Renal cortex interstitium (tissue), 15 donors: ENCODE measurements at places on chromosomes 12 and 14. TPM values are rescaled to one million over a fixed set of nuclear protein-coding genes. Genes with fewer than 3 reads are reported as not detected.

The OAS3 gene
- polyA plus RNA-seq: 9.9 TPM

The CCDC177 gene
- 0.05 TPM for polyA plus RNA-seq

The PLCZ1 gene
- polyA plus RNA-seq: 0.72 TPM

The TAS2R9 gene
- not detected for polyA plus RNA-seq

DNA sequence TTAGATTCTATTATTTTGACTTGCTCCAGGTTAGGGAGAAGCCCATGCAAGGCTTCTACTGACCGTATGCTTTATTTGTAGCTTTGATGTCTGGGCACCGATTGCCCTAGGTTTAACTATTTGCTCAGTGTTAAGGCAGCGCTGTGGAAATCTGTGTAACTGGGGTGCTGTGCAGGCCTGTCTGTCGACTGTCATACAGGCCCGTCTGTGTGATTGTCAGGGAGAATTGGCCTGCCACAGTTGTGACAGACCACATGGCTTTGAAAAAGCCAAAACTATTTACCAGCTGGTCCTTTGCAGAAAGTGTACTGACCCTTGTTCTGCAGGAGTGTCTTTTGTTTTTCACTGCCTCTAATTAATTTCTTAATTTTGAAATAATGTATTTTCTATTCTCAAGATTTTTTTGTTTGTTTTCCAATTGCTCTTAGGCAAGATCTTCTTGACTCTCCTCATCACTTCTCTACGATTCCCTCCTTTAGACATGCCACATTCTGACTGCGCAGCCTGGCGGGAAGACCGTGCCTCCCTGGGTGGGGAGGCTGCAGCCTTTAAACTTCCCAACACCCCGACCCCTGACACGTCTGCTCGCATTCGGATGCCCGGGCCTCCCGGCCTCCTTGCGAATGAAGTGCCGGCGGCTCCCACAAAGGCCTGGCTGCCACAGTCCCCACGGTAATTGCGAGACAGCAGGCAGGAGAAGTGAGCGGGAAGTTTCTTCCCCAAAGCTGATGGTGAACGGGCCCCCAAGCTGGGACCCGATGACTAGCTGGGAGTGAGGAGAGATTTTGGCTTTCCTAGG is 99.0 kb upstream of the EVL start:
- DNase-seq: no peak

GRCh38 chr14:81423504-81423903 is 23.4 kb upstream of the STON2 start:
- DNase-seq: no peak

DNA sequence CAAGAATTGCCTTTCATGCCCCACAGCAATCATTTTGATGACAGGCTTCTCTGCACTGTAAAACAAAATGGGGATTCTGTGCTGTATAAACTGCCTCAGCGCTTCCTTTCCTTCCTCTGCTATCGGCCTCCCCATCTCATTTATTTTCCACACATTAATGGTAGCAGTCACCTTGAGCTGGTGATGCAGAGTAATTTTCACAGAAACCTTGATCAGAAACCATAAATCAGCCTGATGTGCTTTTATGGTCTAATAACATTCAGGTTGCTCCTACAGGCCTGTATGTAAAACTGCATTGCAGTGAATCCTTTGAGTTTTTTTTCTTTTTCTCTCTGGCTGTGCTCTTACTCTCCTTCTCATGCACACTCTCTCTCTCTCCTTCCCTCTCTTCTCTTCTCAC is 578.4 kb upstream of the STXBP6 start:
- DNase-seq: peak; percentile 14

DNA sequence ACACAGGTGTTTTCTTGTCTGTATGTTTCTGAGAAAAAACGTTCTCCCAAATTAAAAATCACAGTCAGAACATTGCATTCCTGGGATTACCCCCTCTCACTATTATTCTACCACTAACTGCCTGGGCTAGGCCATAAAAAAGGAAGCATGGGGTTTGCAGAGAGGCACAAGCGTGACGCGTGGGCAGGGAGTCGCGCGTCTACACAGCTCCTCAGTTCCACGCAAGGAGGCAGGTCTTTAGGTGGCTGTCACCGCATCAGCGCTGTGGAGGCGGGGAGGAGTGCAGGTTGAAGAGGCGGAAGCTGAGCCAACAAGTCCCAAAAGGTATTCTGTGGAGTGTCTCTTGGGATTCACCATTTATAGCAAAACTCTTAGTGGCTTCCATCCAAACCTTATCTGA is 109.9 kb downstream of the RIMBP2 start:
- peak; percentile 5 for DNase-seq

DNA sequence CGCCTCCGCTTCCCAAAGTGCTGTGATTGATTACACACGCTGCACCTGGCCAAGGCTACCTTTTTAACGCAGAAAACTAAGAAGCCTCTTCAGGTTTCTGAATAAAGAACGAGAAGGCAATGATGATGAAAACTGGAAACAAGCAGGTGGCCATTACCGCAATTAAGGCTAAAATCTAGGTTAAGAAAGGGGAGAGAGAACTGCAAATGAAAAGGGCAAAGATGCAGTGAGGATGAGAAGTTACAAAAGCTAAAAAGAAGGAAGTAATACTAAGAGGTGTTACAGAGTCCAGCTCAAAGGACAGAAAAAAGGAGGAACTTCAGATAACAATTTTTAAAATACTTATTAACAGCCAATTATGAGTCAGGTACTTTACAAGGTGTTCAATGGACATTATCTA is 79.7 kb downstream of the DUSP16 start:
- DNase-seq: no peak

The FSCB gene
- not detected for polyA plus RNA-seq

The USP44 gene
- 2.6 TPM for polyA plus RNA-seq

The ADGRD1 gene
- 15.0 TPM for polyA plus RNA-seq

- DNase-seq: no peak
Observed at GRCh38 chr12:77469578-77470333, 360.9 kb upstream of the NAV3 start.

The CLEC9A gene
- polyA plus RNA-seq: 0.39 TPM

DNA sequence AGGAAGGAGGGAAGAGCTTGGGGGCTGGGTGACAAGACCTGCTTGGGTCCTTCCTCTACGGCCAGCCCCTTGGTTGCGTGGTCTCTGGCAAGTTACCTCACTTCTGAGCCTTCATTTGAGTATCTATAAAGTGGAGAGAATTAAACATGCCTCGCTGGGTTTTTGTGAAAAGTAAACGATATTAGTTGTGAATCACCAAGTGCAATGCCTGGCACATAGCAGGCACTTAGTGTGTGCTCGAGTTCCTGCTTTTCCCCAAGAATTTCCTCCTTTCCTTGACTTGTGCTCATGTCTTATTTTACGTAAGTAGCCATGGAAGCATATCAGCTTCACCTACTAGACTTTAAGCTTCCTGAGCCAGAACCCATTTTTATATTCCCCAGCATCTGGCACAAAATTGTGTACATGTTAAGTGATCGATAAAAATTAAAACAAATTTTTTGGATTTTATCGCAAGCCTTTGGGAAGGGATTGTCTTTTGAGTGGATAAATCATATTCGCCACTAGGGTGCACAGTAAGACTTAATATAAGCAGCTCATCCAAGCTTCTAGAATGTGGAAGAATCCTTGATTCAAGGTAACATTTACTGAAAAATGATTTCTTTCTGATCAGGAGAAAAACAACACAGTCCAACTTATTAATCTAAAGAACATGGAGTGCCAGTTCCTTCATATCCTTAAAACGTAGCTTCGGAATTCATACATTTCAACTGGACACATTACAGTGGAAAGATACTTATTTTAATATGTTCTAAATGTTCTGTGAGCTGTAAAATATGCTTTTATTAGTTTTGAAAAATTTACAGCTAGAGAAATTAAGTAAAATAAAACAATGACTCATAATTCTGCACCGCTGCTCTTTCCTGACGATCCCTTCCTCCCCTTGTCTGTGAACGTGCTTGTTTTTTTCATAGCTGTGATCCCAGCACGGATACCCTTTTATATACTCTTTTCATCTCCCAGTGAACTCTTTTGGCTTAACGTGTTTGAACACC is 62.0 kb downstream of the SLC25A47 start:
- no peak for DNase-seq

- no peak for DNase-seq
Observed at GRCh38 chr12:73374360-73374759, 1102.2 kb downstream of the TRHDE start.

DNA sequence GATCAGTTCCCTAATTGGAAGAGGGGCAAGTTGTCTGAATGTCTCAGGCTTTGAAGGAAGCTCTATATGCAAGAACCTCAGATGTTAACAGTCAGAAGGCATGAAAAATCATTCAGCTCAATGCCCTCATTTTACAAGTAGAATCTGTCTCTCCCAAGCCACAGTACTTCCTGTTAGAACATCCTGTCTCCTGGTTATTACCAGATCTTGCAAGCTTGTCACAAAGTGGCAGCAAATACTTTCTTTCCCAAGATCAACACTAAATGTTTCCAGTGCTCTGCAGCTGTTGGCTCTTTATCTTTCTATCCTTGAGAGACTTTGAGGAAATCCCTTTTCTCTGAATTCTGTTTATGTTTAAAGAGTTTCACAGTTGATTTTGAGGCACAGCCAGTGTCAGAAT is 235.5 kb downstream of the AKAP6 start:
- DNase-seq: no peak

- no peak for DNase-seq
Observed at GRCh38 chr12:6980740-6981139, 10.0 kb downstream of the EMG1 start.

The ANKRD33 gene
- polyA plus RNA-seq: 0.45 TPM

GRCh38 chr14:90514015-90514398 is 117.2 kb downstream of the CALM1 start:
- no peak for DNase-seq

The MYF6 gene
- 0.20 TPM for polyA plus RNA-seq
